ENCODE measurements at places on chromosomes 13 and 19.

GRCh38 chr19:15177269-15178116 lies 23.3 kb downstream of the NOTCH3 start:
- DNase-seq, result peak; percentile 79

DNA sequence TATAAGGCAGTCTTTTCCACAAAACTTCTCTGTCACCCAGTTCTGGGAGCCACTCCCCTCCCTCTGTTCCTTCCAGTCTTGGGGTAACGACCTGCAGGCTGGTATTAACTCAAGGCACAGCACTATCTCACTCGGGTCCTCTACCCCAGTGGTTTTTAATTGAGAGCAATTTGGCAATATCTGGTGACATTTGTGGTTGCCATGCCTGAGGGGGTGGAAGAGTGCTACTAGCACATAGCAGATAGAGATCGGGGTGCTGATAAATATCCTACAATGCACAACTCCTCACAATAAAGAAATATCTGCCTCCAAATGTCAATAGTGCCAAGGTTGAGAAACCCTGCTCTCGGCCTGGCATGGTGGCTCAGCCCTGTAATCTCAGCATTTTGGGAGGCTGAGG lies 117.7 kb upstream of the ABCC4 start:
- DNase-seq, result no peak

GRCh38 chr19:12785431-12786031 lies 5.8 kb upstream of the JUNB start:
- no peak for DNase-seq

DNA sequence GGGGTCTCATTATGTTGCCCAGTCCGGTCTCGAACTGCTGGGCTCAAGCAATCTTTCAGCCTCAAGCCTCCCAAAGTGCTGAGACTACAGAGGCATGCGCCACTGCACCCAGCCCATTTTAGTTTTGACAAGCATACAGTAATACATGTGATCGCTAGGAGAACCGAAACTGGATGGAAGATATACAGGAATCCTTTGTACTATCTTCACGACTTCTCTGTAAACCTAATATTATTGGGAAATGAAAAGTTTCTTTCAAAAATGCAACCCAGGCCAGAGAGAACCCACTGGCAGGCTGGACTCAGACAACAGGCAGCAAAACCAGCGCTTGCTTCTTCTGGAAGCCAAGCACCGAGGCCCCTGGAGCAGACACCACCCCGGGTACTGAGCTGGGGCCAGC lies 9.4 kb downstream of the C19orf12 start:
- DNase-seq, result no peak

- DNase-seq, result peak; percentile 60
Measured at GRCh38 chr19:58519087-58519354, 589 bp downstream of the ZBTB45 start.

DNA sequence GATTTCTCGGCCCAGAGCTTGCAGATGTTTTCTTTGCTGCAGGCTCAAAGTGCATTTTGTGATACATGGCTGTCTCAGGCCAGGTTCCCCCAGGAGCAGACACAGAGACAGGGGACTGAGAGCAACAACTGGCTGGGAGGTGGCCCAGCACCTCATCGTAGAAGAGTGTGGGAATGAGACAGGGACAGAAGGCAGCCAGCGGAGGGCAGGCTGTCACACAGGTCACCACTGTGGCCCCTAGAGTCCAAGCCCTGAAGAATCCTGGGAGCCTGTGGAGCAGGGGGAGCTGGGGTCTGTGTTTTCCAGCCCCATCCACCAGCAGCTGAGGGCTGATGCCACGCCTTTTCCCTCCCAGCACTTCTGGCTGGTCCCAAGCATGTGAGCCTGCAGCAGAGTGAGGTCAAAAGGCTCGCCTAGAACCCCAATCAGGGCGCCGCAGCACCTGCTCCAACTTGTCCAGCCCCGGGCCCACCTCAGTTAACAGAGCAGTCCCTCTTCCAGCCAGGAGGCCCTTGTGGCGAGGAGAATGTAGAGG lies 723.8 kb downstream of the UQCRFS1 start:
- no peak for DNase-seq

DNA sequence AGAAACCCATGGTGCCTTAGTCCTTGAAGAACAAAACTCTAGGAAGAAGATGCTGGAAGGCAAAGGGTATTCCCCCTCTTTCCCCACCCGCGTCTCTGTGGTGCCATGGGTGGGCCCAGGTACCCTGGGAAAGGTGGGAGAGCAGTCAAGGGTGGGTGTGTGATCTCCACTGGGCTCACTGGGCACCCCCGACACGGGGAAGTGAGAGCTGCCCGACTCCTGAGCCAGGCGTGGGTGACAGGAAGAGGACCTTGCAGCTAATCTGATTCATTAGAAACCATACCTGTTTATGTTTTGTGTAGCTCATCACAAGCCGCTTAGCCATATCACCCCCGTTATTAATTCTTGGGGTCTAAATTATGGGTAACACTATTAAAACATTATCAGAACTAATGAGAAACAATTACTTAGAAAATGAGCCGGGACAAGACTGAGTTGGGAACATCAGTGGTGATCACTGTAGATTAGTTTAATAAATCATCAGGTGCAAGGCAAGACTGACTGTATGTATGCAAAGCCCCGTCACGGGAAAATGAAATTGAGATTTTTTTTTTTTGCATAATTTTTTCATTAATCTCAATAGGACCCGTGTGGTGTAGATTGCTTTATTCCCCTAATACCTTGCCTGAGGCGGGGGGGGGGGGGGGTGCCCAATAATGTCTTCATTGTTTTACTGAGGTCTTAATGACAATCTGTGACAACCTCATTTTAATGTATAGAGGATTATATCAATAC lies 77.3 kb downstream of the ZIC5 start:
- DNase-seq, result no peak

DNA sequence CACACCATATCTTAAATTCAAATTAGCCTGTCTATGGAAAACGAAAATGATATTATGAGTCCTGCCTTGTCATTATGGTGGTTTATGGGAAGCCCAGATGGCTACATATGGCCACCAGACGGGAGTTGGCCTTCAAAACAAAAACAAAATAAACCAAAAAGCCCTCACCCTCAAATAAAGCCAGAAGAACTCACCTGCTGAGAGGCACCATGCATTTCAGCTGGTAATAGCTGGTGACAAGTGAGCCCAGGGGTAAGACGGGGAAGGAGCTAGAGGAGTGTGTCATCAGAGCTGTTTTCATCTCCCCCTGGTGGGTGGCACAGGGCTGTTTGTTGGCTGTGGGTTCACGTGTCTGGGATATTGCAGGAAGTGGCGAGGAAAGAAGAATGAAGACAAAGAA lies 152.9 kb downstream of the EFNB2 start:
- no peak for DNase-seq

GRCh38 chr13:37177125-37177524 lies 71.7 kb upstream of the CSNK1A1L start:
- no peak for DNase-seq

DNA sequence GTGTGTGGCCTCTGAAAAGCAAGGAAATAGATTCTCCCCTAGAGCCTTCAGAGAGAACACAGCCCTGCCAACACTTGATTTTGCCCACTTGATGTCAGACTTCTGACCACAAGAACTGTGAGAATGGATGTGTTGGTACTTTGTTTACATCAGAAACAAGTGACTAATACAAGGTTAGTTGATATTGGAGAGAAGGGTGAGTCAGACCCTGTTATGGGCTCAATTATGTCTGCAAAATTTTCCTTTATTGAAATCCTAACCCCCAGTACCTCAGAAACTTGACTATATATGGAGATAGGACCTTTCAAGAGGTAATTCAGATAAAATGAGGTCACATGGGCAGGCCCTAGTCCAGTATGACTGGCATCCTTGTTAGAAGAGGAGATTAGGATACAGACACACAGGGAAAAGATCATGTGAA lies 226.7 kb downstream of the RFC3 start:
- no peak for DNase-seq

DNA sequence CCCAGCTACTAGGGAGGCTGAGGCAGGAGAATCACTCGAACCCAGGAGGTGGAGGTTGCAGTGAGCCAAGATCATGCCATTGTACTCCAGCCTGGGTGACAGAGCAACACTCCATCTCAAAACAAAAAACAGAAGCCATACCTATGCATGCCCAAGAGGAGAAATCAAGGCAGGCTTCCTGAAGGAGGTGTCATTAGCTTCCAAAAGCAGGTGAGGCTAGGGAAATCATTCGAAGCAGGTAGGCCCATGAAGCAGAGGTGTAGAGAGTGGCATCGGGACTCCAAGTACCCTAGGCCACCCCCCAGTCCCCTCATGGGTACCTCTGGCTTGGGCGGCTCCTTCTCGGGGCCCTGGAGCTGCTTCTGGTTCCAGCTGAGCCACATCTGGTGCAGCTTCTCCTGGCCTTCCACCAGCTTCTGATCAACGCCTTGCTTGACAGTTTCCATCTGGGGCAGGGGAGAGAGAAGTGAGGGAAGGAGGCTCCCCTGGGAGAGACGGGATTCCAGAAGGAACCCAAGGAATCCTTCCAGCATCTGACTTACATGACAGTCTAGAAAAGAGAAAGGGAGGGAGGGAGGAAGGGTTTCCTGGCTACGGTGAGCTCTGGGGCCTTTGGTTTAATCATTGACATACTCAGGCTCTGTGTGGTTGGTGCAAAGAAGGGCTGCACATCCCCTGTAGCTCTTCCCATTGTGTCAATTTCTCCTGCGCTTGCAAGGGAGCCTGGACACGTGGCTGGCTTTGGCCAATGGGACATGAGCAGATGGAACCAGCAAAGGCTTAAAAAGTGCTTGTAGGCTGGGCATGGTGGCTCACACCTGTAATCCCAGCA lies 13.1 kb upstream of the TICAM1 start:
- DNase-seq, result no peak

- DNase-seq, result no peak
Measured at GRCh38 chr13:45732916-45733315, 30.8 kb downstream of the CBY2 start.

DNA sequence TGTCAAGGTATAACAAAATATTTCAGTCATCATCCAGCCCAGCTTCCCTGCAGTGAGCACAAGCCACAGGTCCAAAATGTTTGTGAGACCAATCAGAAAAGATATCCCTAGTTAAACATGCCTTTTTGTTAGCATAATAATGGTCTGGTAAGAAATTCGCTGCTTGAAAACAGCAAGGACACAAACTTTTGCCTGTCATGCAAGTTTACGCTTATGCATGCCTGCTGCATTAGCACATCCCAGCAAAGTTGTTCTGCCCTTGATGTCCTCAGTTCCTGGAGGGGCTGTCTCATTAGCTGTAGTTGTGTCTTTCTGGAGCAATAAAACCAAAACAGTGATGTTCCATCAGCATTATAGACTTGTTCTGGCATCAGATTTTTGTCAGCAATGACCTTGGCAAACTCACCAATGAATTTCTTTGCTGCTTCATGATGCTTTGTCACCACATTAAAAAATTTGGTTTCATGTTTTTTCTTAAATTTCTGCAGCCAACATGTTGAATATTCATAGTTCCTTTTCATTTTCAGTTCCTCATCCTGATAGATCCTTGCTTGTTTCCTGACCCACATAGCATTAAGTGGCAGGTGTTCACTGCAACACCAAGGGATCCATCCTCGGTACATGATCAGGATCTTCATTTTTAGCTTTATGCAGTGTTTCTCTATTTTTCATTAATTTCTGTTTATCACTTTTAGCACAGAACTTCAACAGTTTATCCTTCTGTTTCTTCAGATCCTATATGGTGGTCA lies 72.0 kb upstream of the GPR183 start:
- no peak for DNase-seq

DNA sequence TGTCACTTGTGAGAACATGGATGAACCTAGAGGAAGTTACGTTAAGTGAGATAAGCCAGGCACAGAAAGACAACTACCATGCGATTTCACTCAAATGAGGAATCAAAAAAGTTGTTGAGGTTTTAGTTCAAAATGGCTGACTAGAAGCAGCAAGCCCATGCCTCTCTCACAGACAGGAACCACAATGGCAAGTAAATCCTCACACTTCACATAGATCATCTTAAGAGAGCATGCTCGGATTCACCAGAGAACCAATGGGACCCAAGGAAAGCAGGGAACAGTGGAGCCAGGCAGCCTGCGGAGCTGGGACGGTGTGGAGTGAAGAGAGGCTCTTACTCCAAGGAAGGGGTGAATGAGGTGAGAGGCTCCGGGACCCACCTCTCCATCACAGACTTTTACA lies 581.0 kb downstream of the UQCRFS1 start:
- no peak for DNase-seq

DNA sequence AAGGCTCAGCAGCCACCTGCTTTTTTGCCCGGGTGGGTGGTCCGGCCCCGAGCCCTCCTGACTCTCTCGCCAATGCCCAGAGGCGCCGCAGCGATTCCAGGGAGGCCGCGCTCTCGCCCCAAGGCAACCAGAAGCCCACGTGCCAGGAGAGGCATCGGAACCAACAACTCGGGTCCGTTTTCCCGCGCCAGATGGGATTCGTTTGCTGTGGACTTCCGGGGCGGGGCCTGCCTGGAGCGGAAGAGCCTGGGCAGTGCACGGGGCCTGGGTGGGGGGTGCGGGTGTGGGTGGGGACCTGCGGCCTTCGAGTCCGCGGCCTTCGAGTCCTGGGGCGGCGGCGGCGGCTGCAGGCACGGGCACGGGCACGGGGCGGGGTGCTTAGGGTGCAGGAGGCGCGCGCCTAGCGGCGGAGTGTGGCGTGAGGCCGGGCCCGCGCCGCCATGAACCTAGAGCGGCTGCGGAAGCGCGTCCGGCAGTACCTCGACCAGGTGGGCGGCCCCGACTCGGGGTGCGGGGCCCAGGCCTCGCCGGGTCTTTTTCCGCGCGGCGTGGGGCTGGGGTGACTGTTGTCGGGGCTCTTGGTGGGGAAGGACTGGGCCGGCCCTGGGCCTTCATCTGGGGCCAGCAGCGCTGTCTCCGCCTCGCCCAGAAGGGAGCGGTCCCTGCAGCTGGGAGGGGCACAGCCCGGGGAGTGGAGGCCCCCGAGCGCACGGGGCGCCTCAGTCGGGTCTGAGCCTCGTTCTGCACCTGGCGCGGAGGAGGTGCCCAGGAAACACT lies at the start of gene CDC16:
CDC16 (plus strand) TSS at position 253 of the 777 bp plus-strand sequence; CDS start at position 441, 188 bp downstream.
- DNase-seq, result peak; percentile 93

- no peak for DNase-seq
Measured at GRCh38 chr13:48890391-48890790, 85.3 kb upstream of the FNDC3A start.

GRCh38 chr13:39047560-39047959 lies 9.3 kb downstream of the NHLRC3 start:
- DNase-seq, result peak; percentile 7

DNA sequence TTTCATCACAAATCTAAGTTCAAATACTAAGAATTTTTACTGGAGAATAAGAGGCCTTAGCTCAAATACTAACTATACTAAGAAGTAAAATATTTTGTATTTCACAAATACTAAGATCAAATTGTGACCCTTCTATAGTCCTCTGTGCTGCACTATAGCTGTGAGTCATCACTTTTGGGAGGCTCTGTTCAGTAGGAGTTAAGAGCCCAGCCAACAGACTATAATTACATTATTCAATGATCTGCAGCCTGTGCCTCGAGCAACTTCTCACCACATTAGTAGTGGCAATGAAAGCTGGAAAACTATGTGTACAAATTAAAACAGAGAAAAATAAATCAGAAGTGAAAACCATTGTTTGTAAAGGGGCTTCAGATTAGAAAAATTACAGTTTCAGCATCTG lies 147.3 kb upstream of the GPC6 start:
- peak; percentile 2 for DNase-seq

GRCh38 chr19:56566904-56567273 lies 379 bp upstream of the ZNF470 start:
- no peak for DNase-seq
